ENCODE measurements at places on chromosomes 3 and 15.

GRCh38 chr3:65597226-65597951 is 441.3 kb downstream of the MAGI1 start:
- DNase-seq = no peak

DNA sequence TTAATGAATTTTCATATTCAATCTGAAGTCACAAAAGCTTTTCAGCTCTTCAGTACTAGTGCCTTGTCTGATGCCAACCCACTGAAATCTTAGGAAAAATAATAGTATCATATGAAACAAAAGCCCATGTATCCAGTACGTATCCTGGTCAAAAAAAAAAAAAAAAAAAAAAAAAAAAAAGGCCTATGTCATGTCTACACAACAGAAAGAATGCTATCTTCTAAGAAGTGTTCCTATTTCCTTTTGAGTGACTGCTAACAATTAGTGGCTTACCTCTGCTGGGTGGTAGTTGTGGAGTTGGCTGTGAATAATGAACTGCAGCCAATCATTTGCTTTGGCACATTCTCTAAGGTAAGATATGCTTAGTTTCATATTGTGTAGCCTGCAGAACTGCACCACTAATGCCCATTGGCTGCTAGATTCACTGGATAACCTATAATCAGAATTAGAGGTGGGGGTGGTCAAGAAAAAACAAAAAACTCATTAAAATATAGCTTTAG is 59.6 kb downstream of the EIF3J start:
- no peak for DNase-seq

- DNase-seq = no peak
These were observed 12.2 kb downstream of the SEMA3G start for GRCh38 chr3:52432691-52433141.

DNA sequence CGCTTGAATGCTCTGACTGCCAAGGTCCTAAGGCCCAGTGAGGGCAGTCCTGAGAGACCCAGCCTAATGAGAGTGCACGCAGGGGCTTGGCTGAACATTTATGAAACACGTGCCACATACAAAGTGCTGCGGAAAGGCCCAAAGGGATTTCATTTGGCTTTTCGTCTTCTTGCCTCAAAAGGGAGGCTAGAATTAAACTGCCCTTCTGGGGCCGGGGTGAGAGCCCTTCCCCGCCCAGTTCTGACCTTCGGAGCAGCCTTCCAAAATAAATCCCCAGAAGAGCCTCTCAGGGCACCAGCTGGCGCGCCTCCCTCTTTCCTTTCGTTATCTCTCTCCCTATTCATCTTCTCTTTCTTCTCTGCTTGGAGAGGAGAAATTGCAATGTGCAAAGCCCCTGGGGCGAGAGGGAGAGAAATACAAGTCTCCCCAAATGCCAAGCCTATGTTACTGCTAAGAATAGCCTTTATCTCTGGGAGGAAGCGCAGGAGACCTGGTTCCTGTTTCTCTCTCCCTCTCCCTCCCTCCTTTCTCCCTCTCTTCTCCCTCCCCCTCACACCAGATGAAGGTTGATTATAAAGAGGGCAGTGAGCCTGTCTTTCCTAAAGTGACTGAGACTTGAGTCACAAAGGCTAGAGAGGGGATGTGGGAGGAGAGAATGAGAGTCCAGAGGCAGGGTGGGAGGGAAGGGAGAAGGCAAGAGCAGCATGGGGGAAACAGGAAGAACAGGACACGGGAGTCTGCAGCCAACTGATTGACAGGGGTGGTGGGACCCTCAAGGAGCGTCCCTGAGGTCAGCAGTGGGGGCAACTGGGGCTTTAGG is 36.7 kb upstream of the NDUFB4 start:
- DNase-seq = no peak

GRCh38 chr3:46479021-46479420 is 14.3 kb upstream of the LTF start:
- DNase-seq = no peak

DNA sequence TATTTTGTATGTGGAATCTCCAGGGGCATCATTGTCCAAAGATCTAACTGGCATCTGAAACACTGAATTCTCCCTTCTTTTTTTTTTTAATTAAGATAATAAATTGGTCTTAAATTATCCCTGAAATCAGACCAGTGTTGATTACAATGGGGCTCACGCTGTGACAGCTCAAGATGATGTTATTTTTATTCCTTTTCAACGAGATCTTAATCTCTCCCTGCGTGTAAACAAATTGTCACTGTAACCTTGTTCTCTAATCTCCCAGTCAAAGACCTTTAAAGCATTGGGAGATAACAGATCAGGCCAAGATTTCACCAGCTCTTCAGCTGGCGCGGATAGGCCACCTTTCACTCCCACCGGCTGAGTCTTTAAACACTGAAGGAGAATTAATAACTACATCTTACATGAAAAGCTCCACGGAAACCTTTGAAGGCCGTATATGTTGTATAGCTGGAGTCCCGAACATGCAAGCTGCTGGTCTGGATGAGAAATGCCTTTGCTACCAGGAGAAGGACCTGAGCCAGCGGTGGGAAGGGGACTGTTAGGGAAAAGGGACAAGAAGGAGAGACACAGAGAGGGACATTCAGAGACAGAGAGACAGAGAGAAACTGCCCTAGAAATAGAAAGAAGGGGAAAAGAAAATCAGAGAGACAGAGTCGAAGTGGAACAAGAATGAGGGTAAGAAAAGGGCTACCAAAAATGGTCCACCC is 418.8 kb upstream of the NR2F2 start:
- no peak for DNase-seq

- no peak for DNase-seq
These were observed 10.4 kb downstream of the NR2F2 start for GRCh38 chr15:96340598-96341512.

- no peak for DNase-seq
These were observed 347.0 kb upstream of the LMCD1 start for GRCh38 chr3:8154617-8155016.

- no peak for DNase-seq
These were observed 604.9 kb upstream of the KCNMB2 start for GRCh38 chr3:177931346-177931745.
